Glomerular endothelial cell (primary cell): ENCODE measurements at places on chromosomes 1 and 21.
A peak's percentile ranks its signal among the peaks of the same experiment; 100 is the strongest.

GRCh38 chr1:155327981-155328380 is 7.3 kb downstream of the RUSC1 start:
- DNase-seq, result no peak

- no peak for DNase-seq
Measured at GRCh38 chr1:206435445-206435844, 34.8 kb upstream of the IKBKE start.

- DNase-seq, result no peak
Measured at GRCh38 chr1:67647814-67648358, 37.1 kb upstream of the GADD45A start.

- no peak for DNase-seq
Measured at GRCh38 chr1:86953167-86953566, 38.7 kb downstream of the HS2ST1 start.

GRCh38 chr1:89719502-89720306 is 86.8 kb downstream of the LRRC8C start:
- DNase-seq, result no peak

DNA sequence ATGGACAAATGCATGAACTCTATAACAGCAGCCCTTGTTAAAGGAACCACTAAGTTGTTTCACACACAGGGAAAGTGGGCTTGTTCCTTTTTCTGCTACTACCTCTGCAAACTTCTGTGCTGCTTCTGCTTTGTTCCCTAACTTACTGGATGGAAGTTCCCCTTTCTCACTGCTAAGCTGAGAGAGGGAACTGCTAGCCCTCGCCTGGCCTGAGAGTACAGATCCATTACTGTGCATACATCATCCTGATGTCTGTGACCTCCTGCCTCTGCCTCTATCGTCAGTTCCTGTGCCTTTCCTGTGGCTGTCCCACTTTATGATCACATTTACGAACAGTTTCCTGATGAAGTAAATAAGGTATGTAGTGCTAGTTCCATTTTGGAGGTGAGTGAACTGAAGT is 3.5 kb downstream of the GNAT2 start:
- peak; percentile 64 for DNase-seq

- no peak for DNase-seq
Measured at GRCh38 chr1:4661595-4661917, 7.1 kb downstream of the AJAP1 start.

DNA sequence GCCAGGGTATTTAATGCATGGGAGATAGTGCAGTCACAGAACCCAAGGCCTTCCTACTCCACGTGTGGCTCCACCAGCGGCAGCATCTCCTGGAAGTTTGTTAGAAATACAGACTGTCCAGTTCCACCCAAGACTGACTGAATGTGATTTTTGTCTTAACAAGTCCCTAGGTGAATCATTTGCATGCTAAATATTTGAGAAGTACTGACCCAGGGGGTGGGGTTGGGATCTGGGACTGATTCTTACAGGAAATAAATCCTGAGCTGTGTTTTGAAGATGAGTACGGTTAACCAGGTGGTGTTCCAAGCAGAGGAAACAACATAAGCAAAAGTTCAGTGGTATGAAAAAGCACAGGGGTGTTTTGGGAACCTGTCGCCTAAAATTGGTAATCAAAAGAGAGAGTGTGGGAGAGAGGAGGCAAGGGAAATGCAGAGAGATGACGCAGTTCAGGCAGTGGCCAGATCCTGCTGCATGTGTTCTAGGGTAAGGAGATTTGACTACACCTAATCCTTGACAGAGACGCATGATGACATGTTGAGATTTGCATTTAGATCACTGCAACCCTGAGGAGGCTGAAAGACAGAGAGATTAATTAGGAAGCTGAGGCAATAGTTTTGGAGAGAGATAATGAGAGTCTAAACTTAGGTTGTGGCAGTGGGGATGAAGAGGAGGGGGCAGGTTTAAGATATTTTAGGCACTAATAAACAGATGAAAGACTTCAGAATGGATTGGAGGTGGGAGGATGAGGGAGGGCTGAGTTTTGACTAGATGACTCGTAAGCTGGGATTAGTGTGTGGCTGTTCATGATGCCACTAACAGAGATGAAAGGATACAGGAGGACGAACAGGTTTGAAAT is 3.7 kb upstream of the ZNF326 start:
- DNase-seq, result no peak

GRCh38 chr1:208837242-208837641 is 593.1 kb upstream of the PLXNA2 start:
- DNase-seq, result no peak

DNA sequence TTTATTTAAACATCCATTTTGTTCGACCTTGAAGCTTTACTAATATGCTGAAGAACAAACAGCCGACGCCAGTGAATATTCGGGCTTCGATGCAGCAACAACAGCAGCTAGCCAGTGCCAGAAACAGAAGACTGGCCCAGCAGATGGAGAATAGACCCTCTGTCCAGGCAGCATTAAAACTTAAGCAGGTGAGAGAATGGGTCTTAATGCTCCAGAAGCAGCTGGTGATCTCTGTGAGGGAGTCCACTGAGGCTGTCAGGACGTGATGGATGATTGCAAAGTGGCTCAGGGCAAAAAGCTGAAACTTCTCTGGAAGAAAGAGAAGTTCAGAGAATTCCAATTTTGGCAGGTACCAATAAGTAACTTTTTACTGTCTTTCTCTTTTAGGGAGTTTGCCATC is 4.4 kb downstream of the CHTOP start:
- no peak for DNase-seq

- DNase-seq, result no peak
Measured at GRCh38 chr1:204080163-204080903, 7.4 kb downstream of the SOX13 start.

DNA sequence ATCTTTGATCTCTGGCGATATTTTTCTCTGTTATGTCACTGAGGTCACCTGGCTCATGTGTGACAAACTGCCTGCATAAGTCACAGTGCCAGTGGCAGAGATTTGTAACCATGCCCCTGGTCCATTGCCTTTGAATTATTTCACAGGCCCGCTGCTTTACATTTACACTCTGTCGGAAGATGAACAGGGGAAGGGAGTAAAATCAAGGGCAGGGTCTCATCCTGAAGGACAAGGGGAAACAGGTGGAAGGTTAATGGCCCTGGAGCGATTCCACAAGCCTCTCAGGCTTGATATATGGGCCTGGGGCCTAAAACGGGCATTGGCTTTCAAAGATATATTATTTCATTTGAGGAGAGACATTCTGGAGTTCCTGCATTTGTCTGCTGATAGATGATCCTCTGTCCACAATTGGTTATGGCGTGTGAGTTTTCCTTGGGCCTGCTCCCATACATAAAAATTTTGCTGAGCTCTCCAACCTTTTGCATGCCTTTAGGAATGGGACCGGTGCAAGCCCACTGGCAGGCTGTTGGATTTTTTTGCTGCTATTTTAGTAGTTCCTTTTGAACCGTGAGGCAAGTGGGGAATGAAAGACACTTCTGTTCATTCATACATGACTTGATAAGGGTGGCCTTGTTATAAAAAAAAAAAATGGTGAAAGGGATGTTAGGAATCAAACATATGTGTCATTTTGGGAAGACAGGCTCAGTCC is 51.9 kb downstream of the NR5A2 start:
- DNase-seq, result no peak

DNA sequence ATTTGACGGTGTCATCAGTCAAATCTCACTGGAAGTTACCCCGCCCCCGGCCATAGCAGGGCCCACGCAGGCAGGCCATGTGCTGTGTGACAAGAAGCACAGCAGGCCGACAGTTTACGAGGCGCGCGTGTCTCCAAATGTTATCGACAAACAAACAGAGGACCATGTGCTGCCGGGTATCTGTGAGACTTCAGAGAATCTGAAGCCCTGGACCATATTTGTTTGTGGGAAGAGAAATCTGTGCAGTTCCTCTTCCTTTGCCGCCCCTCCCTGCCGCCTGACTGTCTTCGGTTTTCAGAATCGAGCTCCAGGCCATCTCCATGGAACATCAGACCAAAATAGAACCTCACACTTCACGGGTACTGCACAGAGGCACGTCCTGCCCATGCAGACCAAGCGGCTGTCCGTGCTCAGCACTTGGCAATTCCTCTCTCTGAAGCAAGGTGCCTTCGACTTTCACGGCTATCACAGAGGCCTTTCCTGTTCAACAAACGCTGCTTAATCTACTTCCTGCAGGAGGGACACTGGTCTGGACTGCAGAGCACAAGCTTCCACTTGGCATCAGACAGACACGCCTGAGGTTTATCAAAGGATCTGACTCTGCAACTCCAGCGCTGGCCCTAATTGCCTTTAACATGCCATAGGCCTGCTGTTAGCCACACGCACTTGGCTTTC is 135.7 kb upstream of the KRTAP19-8 start:
- peak; percentile 51 for DNase-seq

DNA sequence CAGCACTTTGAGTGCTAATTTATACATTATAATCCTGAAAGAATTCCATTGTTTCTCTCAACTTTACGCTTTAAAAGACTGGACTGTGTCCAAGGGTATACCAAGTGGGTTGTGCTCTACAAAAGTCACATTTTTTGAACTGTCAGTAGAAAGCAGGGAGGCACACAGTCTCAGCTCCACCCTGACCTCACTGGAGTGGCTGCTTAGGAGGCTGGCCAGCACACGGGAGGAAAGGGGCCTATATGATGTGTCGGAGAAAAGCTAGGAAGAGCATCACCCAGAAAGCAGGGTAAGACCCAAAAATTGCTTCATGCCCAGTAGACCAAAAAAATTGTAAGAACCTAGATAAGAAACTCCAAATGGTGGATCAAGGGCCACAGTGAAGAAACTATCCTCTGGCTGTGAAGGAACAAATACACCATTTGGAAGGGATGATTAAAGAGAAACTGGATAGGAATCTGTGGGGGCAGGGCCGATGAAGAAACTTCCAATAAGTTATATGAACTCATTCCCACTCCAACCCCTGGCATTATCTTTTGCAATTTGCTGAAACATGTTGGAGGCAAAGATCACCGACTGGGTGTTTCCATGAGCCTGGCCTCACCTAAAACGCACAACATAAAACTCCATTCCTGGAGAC is 1.9 kb downstream of the S100A10 start:
- DNase-seq, result no peak

- DNase-seq, result no peak
Measured at GRCh38 chr21:36532769-36533467, 53.0 kb upstream of the CLDN14 start.

- no peak for DNase-seq
Measured at GRCh38 chr1:223244366-223245103, 101.5 kb upstream of the TLR5 start.

GRCh38 chr1:29811727-29812407 is 575.5 kb downstream of the PTPRU start:
- no peak for DNase-seq

GRCh38 chr1:180141381-180141934 is 13.2 kb upstream of the QSOX1 start:
- DNase-seq, result no peak

DNA sequence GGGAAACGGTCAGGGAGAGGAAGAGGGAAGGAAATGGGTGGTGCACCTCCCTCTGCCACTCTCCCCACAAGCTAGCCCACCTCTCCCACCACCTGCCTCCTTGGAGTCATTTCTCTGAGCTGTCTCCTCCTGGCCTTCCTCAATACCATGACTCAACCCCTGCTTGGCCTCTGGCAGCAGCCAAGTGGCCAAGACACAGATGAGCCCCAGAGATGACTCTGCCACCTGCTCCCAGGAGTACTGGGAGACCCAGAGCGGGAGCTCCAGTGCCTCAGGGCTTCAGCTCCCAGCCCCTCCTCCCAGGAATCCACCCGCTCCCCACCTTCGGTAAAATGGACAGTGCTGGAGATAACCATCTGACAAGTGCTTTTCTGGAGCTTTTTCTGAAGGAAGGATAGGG is 2.6 kb downstream of the S100A16 start:
- DNase-seq, result no peak

- no peak for DNase-seq
Measured at GRCh38 chr1:41367288-41367642, 6.0 kb downstream of the FOXO6 start.

DNA sequence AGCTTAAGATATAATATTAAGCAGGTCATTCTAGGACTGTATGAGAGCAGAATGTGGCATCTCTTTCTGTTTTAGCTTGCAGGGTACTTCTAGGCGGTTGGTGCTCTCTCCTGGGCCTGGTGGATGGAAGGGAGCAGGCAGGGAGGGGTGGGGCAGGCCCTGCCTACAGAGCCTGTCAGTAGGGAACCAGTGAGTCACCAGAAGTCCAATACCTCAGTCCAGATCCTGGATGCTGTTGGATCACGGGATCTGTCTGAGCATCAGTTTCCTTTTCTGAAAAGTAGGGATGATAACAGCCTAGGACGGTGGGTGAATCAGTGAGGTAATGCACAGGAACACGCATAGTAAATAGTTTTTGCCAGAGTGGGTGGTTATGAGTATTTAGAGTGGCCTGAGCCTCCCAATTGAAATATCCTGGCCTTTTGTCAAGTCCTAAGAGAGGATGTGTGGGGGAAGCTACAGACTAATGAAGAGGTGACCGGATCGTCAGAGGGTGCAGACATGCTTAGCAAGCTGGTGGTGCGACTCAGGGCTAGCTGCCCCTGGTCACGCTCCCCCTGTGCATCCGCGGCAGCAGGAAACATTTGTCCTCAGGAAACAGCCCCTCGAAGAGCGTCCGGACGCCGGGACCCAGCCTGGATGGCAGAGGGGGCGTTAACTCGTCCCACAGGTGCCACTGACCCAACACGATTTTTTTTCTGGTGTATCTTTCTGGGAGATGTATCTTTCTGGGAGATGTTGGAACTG is 23.9 kb downstream of the NAV1 start:
- no peak for DNase-seq

DNA sequence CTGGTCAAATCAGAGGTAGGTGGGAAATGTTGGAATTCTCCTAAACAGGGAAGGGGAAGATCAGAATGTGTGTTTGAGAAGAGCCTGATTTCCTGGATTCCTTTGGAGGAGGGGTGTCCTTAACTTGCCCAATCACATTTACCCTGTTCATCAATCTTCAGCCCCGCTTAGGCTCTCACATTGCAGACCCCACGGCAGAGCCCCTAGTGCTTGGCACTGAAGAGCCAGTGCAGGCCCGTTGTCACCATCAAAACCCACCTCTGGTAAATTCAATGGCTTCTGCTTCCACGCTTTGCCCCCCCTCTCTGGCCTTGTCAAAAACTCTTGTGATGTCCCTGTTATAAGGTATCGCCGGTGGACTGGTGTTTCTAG is 2.3 kb downstream of the AGPAT3 start:
- DNase-seq, result no peak

DNA sequence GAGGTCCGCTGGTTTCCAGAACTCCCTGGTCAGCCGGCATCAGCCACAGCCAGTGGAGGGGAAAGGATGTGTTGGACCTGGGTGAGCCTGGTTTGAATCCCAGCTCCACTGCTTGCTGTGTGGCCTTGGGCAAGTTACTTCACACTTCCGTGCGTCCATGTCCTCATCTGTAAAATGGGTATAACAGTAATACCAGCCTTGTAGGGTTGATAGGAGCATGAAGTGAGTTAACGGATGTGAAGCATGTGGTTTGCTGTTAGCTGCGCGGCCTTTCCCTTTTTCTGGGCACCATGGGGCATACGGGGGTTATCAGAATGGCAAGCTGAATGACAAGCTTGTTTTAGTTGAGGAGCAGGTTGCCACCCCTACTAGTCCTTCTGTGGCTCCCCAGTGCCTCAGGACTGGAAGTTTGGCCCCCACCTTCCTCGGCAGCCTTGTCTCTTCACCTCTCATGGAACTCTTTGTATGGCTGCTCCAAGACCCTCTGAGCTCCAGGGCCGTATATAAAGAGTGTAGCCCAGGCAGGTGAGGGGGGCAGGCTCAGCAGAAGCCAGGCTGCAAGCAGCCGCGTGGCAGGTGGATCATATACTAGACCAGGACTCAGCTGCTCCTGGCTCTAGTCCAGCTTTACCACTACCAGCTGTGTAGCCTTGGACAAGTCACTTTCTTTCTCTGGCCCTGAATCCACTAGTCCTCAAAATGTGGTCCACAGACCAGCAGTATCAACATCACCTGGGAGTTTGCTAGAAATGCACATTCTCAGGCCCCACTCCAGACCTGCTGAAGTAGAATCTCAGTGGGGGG is 95.4 kb downstream of the LACTBL1 start:
- no peak for DNase-seq

- no peak for DNase-seq
Measured at GRCh38 chr1:196114193-196114592, 494.0 kb downstream of the KCNT2 start.
